NCI-H1092 (cell line): ENCODE measurements at places on chromosomes 13 and 19.

DNA sequence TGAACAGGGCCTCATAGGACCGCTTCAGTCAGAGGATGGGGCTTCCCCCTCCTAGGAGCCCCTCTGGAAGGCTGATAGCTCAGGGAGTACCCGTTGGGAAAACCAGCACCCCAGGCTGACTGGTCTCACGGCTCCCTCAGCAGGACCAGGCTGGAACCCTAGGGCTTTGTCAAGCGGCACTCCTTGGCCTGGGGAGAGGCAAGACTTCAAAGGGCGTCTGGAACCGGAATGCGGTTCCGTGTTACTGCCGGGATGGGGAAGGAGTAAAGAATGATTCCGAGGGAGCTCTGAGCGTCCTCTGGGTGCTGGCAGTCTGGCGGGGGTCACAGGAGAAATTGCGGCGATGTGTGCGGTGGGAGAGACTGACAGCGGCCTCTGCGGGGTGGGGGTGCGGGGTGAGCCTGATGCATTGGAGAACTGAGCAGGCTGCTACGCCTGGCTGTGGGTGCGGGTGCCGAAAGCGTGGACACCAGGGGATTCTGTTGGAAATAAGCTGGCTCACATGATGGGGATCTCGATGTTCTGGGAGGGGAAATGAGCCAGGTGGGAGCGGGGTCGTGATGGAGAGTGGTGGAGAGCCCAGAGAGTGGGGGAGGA lies 1.9 kb downstream of the COX6B2 start:
- no peak for DNase-seq

- DNase-seq = no peak
Observed at GRCh38 chr19:48196321-48196763, 25.9 kb downstream of the ZSWIM9 start.

- DNase-seq = no peak
Observed at GRCh38 chr19:15323496-15324235, 8.7 kb downstream of the BRD4 start.

- DNase-seq = no peak
Observed at GRCh38 chr19:9952276-9952675, 16.0 kb upstream of the OLFM2 start.

GRCh38 chr13:50255639-50256038 lies 240.4 kb downstream of the KCNRG start:
- no peak for DNase-seq

- no peak for DNase-seq
Observed at GRCh38 chr13:43493496-43494000, 293.2 kb downstream of the ENOX1 start.

DNA sequence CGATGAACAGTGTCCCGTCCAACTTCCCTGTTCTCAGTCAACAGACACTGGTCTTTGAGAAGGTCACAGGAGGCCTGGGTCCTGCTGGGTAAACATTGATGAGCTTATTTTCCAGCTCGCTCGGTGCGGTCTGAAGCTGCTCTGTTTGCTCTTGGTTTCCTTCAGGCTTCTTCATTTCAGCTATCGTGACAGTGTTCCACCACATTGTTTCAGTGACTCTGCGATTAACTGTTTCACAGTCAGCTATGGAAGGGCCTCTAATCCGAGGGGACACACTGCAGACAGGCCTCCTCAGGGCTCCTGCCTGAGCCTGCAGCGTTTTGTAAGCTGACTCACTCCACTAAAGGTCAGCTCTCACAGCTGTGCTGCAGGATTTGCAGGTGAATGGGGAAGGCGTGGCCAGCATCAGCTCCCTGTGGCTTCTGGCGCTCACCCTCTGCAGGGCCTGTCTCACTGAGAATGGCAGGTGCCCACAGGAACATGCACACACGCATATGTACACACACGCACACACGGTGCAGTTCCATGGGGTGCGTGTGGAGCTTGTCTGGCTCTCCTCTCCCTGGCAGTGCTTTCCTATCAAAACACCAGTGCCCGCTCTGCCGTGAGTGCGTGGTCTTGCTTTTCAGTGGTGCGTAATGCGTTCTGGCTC lies 62.9 kb upstream of the MCF2L start:
- no peak for DNase-seq

GRCh38 chr19:54938906-54939305 lies 8.4 kb downstream of the NLRP7 start:
- no peak for DNase-seq
